ENCODE measurements at places on chromosomes 6 and 20.

GRCh38 chr20:33516882-33517281 is 27.0 kb downstream of the CBFA2T2 start:
- no peak for DNase-seq

GRCh38 chr6:38708496-38708895 is 5.6 kb upstream of the GLO1 start:
- no peak for DNase-seq

- DNase-seq = no peak
These were observed 20.4 kb downstream of the PDE7B start for GRCh38 chr6:135871878-135872277.

DNA sequence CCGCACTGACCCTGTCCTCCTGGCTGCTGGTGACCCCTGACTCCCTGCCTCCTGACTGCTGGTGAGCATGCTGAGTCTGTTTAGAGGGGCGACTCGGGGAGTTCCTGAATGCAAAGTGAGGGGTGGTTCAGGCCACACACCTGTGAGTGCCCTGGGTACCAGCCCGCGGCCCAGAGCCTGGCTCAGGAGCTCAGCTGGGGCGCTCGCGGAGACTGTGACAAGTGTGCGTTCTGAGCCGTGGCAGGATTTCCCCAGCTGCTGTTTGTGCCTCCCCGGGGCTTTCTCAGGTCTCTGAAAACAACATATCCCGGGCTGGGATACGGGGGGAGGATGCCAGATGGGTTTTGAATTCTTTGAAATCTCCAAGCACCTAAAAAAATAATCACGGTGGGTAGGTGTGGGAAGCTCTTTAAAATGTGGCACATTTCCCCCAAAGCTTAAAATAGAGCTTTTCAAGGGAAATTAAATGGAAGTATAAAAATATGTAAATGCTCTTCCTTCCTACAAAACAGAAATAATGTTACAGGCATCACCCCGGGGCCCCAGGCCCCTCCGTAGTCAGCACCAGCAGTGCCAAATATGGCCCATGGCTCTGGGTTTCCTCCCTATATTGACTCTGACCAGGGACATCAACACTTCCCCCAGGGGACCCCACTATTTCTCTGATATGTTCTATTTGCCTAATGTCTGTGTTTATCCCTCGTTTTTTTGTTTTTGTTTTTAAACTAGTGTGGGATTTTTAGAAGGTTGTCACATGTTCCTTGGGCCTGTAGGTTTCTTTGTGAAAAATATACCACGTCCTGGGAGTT is 49.9 kb upstream of the TAGAP start:
- no peak for DNase-seq

- peak; percentile 65 for DNase-seq
These were observed 382.3 kb downstream of the CD83 start for GRCh38 chr6:14499841-14500240.

GRCh38 chr6:23212398-23212797 is 643.0 kb downstream of the HDGFL1 start:
- no peak for DNase-seq

Measured in Caco-2 (cell line).